ENCODE measurements at places on chromosomes 2 and 18.

GRCh38 chr18:22557168-22557941 lies 139.6 kb upstream of the CTAGE1 start:
- H3K4me1 ChIP-seq = peaks cover 3% of the 10 kb centered on the region
- no peak for DNase-seq
- no peak overlapping the region for H3K27ac ChIP-seq

DNA sequence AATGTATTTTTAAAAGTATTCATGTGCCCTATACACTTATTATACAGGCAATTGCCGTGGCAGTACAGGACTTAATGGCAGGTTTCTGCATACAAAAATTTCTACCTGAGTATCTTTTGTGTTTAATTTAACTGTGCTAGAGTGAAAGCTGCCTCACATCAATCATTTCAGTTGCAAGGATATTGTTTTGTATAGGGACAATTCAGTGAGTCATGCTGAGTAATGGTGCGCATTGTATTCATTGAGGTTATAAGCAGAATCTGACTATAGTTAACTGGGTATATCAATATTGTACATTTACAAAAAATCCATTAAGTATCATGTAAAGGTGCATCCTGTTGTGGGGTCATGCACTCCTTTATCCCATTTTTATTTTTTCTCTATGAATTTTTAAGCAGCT lies 121.5 kb downstream of the GCA start:
- no peaks in the 10 kb centered on the region for H3K27me3 ChIP-seq
- no peak overlapping the region for H3K27ac ChIP-seq

GRCh38 chr2:131058214-131058843 lies 34.9 kb downstream of the FAM168B start:
- no peak for DNase-seq
- H3K4me1 ChIP-seq = no peaks in the 10 kb centered on the region
- H3K36me3 ChIP-seq = peaks cover 22% of the 10 kb centered on the region
- no peak overlapping the region for H3K27ac ChIP-seq

- no peaks in the 10 kb centered on the region for H3K27me3 ChIP-seq
- no peak overlapping the region for H3K27ac ChIP-seq
- no peak overlapping the region for H3K4me3 ChIP-seq
Observed at GRCh38 chr2:38274286-38275276, 102.5 kb downstream of the ATL2 start.

DNA sequence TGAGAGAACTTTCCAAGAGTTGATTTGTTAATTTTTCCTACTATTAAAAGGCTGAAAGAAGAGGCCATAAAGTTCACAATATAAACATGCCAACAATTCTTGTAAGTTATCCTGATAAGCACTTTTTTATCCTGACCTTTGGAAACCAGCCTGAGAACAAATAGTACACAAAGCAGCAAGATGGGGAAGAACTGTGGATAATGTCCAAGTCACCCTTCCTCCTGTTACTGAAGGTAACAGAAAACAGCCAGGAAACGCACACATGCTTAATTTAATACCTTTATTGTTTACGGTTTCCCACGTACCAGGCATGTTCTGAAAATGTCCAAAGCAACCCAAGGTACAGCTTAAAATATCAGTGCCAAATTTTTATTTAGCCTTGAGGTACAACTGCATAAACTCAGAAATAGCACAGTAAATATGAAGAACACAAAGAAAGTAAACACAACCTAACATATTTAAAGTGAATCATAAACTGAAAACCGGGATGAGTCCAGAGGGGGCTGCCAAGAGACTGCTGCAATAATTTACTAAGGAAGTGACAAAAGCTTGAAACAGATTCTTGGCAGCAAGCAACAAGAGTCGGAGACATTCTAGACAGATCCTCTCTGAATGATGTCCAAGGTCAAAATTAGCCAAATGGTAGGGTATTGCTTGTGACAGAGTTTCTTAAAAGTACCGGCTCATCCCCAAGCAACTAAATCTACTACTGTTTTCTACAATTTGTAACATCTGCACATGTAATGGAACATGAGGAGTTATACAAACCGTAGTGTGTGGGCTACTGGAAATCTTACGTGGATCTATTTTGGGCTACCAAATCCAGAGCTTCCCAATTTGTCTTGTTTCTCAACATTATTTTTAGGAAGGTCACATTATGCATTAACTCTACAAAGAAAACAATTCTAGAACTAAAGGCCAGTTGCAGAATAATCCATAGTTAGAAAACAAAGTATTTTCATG lies 93.2 kb downstream of the CABYR start:
- H3K4me3 ChIP-seq = no peak overlapping the region
- H3K27ac ChIP-seq = no peak overlapping the region
- DNase-seq = no peak
- peaks cover 22% of the 10 kb centered on the region for H3K4me1 ChIP-seq

- H3K4me1 ChIP-seq = no peaks in the 10 kb centered on the region
- no peak overlapping the region for H3K27ac ChIP-seq
- H3K27me3 ChIP-seq = no peaks in the 10 kb centered on the region
- DNase-seq = no peak
- no peaks in the 10 kb centered on the region for H3K36me3 ChIP-seq
- no peak overlapping the region for H3K4me3 ChIP-seq
Observed at GRCh38 chr2:77866661-77867060, 344.5 kb upstream of the LRRTM4 start.

DNA sequence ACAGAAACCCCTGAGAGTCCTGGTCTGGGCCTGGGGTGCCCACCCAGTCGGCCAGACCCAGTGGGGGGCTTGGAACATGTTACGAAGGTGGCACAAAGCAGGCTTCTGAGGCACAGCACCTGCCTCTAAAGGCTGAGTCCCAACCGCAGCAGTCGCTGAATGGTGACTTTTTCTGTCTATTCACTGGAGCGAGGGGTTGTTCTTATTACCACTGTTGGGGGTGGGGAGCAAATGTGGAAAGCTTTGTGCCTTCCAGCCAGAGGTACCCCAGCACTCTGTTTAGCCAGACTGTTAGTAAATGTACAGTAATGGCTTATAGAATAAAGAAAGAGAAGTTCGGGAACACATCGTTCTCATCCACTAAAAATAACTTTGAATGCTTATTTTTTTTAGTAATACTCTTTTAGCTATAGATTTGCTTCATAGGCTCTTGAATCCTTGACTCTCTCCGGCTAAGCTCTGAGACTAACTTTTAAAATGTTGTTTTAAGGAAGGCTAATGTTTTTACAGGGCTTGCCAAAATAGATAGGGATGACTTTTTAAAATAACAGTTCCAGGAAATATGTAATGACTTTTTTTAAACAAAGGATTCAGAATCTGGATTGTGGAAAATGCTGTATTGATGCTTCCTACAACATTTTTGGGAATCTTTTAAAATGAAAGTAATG lies 23.4 kb upstream of the PTPN2 start:
- H3K4me3 ChIP-seq = no peak overlapping the region
- no peaks in the 10 kb centered on the region for H3K36me3 ChIP-seq
- DNase-seq = no peak
- H3K4me1 ChIP-seq = no peaks in the 10 kb centered on the region
- H3K27ac ChIP-seq = no peak overlapping the region
- peaks cover 9% of the 10 kb centered on the region for H3K27me3 ChIP-seq

DNA sequence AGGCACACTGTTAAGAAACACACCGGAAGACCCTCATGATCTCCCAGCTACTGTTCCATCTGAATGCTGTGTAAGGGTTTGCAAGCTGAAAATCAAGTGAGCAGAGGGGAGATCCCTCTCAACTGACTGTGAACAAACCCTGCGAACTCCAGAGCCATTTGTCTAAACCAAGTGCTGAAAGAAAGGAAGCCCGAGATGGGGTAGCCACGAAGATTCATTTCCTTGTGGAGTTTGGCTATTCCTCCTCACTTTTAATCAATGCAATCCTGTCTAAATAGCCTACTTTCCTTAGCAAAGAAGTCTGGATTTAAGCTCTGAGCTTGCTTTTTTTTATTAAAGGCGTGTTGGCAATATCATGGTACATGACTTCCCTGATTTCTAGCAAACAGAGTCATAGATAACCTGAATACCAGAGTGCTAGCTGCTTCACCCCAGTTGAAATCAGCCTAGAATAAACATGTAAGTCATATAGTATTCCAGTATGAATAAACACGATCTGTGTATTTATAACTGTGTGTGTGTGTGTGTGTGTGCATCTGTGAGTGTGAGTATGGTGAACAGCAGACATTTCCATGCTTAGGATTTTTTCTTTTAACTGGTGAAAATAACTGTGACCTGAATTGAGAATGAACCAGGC lies 365.2 kb downstream of the ZNF521 start:
- H3K4me3 ChIP-seq = no peak overlapping the region
- DNase-seq = no peak
- H3K4me1 ChIP-seq = peaks cover 4% of the 10 kb centered on the region
- no peak overlapping the region for H3K27ac ChIP-seq
- no peaks in the 10 kb centered on the region for H3K36me3 ChIP-seq

DNA sequence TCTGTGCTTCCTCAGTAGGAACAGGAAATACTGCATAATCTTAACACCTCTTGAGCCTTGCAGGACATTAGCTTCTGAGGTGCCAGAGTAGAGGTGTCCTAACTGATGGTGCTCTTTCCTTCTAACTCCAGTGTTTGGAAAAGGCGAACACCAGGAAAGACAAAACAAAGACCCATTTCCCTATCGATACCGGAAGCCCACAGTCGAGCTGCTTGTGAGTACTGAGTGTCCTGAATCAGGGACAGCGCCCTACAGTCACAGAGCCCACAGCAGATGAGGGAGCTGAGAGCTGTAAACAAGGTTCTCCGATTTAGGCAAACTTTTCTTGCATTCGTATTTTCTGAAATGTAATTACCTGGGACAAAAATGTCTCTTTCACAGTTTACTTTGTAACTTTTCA lies 50.7 kb downstream of the SLC14A2 start:
- no peak overlapping the region for H3K27ac ChIP-seq
- DNase-seq = no peak
- peaks cover 4% of the 10 kb centered on the region for H3K4me1 ChIP-seq
- H3K4me3 ChIP-seq = no peak overlapping the region

DNA sequence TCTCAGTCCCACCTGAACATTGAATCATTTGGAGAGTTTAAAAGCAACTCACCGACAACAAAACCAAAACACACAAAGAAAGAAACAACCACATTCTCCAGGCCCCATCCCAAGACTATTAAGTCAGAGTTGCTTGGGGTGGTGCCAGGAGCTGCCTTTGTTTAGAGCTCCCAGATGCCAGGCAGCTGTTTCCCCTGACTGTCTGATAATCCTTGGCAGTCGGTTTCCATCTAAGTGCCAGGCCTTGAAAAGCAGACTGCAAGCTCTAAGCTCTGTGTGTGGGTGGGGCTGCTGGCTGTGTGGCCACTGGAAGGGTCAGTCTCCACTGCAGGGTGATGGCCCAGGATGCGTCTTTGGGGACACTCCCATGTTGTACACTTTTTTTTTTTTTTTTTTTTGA lies 255.3 kb upstream of the AGAP1 start:
- no peak for DNase-seq
- no peak overlapping the region for H3K4me3 ChIP-seq
- H3K27ac ChIP-seq = no peak overlapping the region
- no peaks in the 10 kb centered on the region for H3K4me1 ChIP-seq
- H3K27me3 ChIP-seq = no peaks in the 10 kb centered on the region

- H3K36me3 ChIP-seq = peaks cover 5% of the 10 kb centered on the region
- no peak overlapping the region for H3K27ac ChIP-seq
- H3K27me3 ChIP-seq = no peaks in the 10 kb centered on the region
- no peak overlapping the region for H3K4me3 ChIP-seq
Observed at GRCh38 chr2:42288811-42289210, 72.2 kb downstream of the COX7A2L start.

DNA sequence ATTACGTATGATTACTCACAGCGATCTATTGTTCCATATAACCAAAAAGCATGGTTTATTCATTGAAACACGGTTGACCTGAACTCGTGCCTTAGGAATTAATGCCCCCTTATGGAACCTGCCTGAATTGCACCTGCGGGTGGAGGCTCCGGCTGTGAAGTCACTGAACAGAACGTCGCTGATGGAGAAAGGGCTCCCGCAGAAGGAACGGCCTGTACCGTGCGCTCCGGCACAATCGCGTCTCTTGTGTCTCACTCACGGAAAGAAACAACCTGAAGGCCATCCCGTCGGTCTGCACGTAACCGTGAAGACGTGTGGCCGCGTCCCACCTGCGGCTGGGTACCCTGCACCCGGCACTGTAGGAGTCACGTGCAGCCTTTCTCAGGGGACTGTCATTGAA lies 133.1 kb downstream of the NFATC1 start:
- peaks cover 5% of the 10 kb centered on the region for H3K4me1 ChIP-seq
- H3K36me3 ChIP-seq = no peaks in the 10 kb centered on the region
- peak; percentile 92 for DNase-seq
- no peak overlapping the region for H3K27ac ChIP-seq

DNA sequence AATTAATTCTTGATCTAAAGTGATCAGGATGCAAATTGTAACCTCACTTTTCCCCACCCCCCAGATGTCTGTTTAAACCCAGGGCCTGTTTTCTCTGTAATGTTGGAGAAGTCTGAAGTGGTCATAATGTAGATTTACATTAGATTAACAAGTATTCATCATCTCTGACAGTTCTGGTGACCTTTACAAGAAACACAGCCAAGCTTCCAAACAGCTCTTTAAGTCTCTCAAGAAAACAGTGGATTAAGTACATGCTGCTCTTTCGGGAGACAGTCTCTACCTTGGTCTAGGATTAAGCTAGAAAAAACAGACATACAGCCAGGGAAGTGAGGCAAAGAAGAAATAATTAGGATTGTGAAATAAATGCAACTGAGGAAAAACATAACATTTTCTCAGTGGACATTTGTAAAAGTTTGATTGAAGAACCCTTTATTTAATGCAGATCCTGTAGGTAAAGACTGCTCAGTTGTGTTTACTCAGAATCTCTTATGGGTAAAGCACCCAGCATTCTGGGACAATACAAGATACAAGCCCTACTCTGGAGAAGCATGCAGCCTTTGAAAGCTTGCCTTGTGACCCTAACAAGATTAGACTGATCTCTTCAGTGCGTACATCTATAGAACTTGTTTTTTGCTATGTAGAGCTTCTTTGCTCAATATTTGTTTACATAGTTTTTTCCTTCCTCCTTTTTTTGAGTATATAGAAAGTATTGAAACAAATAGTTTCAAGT lies 203.9 kb downstream of the PHLPP1 start:
- no peaks in the 10 kb centered on the region for H3K4me1 ChIP-seq
- DNase-seq = no peak
- no peak overlapping the region for H3K27ac ChIP-seq
- H3K27me3 ChIP-seq = no peaks in the 10 kb centered on the region
- peaks cover 13% of the 10 kb centered on the region for H3K36me3 ChIP-seq
- H3K4me3 ChIP-seq = no peak overlapping the region

- DNase-seq = no peak
- H3K27ac ChIP-seq = no peak overlapping the region
- H3K4me1 ChIP-seq = no peaks in the 10 kb centered on the region
- no peaks in the 10 kb centered on the region for H3K36me3 ChIP-seq
- no peak overlapping the region for H3K4me3 ChIP-seq
- no peaks in the 10 kb centered on the region for H3K27me3 ChIP-seq
Observed at GRCh38 chr18:10020171-10020570, 106.4 kb downstream of the VAPA start.

- no peaks in the 10 kb centered on the region for H3K4me1 ChIP-seq
- no peaks in the 10 kb centered on the region for H3K27me3 ChIP-seq
- H3K27ac ChIP-seq = no peak overlapping the region
- H3K36me3 ChIP-seq = no peaks in the 10 kb centered on the region
- no peak overlapping the region for H3K4me3 ChIP-seq
- DNase-seq = no peak
Observed at GRCh38 chr2:75621228-75621627, 25.4 kb upstream of the MRPL19 start.

Measured in H1 (cell line).